Mesothelial cell of epicardium (in vitro differentiated cells): ENCODE measurements at places on chromosomes 4 and X.

- no peak for DNase-seq
- peaks cover 24% of the 10 kb centered on the region for H3K4me1 ChIP-seq
- H3K27me3 ChIP-seq: no peaks in the 10 kb centered on the region
- peak overlapping the region; percentile 100 for H3K4me3 ChIP-seq
- H3K27ac ChIP-seq: peak overlapping the region; percentile 100
These were observed 1.1 kb downstream of the ZNF141 start for GRCh38 chr4:338759-339097.

DNA sequence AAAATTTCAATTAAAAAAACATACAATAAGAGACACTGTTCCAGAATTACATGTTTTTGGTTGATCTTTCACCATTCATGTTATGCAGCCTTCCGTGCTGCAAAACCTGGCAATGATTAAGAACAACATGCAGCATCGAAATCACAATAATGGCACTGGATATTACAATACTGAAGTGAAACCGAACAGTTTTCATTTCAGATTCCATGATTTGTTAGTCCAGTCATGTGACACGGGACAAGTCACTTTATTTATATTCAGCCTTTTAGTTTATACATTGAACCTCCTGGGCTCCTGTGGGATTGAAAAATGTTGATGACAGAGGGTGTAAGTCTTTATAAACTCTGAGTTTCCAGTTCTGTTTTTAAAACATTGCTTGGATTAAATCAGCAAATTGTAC is 142.5 kb upstream of the TTC29 start:
- DNase-seq: no peak
- no peak overlapping the region for H3K27ac ChIP-seq
- no peaks in the 10 kb centered on the region for H3K36me3 ChIP-seq
- H3K27me3 ChIP-seq: no peaks in the 10 kb centered on the region
- peaks cover 47% of the 10 kb centered on the region for H3K4me1 ChIP-seq

DNA sequence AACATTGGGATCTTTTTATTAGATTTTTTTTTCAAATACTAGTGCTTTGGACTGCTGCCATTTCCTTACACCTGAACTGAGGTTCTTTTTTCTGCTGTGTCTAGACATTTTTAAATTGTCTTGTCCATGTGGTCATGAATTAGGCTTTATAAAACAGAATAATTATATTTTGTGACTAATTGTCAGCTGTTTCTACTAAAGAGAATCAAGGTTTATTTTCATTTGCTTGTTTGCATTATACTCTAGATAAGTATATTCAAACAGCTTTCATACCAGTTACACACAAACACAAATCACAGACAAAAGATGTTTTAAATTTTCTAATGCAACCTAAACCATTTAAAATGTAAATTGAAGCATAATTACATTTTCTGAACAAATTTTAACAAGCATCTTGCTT is 194.7 kb downstream of the GALNTL6 start:
- H3K4me1 ChIP-seq: peaks cover 3% of the 10 kb centered on the region
- H3K27me3 ChIP-seq: peaks cover 6% of the 10 kb centered on the region
- DNase-seq: no peak

DNA sequence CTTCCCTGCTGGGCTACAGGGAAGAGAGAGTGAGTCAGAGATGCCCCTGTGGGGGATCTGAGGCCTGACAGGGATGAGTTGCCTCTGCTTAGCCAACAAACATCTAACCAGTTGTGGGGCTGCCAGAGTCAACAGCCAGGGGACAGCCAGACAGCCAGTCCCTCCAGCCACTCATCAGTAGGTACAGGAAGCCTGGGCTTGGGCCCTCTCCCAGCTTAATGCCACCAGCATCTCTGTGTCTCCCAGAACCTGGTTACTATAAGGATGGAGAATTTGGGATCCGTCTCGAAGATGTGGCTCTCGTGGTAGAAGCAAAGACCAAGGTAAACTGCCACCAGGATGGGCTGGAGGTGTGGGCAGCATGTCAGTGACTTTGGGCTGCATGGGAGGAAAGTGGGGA is 17.3 kb upstream of the SASH3 start:
- H3K4me3 ChIP-seq: no peak overlapping the region
- no peak for DNase-seq
- H3K36me3 ChIP-seq: peaks cover 2% of the 10 kb centered on the region
- H3K4me1 ChIP-seq: no peaks in the 10 kb centered on the region

- H3K4me1 ChIP-seq: peaks cover 8% of the 10 kb centered on the region
- peaks cover 10% of the 10 kb centered on the region for H3K27me3 ChIP-seq
- no peak overlapping the region for H3K4me3 ChIP-seq
- H3K27ac ChIP-seq: no peak overlapping the region
These were observed 3.0 kb downstream of the PLP2 start for GRCh38 chrX:49174723-49175122.

DNA sequence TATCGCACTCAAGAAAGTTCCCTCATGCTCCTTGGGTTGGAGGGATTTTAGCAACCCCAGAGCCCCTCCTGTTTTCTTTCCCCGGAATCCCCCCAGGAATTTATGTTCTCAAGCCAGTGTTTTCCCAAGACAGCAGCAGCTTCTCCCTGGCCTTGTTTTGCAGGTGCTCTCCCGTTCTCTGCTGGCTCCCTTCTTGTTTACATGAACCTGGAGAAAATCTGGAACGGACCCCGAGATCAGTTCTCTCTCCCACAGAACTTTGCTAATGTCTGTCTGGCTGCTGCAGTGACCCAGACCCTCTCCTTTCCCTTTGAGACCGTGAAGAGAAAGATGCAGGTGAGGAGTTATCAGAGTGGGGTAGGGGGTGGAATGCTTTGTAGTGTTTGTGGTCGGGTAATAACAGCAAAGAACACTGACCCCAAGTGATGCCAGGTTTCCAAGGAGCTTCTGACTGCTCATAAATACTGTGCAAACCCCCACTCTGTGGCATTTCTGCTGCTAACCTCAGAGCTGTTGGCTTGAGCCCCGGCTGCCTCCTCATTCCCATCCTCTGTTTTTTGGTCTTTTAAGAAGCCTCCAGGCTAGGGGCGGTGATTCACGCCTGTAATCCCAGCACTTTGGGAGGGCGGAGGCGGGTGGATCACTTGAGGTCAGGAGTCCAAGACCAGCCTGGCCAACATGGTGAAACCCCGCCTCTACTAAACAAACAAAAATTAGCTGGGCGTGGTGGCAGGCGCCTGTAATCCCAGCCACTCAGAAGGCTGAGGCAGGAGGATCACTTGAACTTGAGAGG is 11.1 kb downstream of the SLC25A43 start:
- no peaks in the 10 kb centered on the region for H3K27me3 ChIP-seq
- peaks cover 15% of the 10 kb centered on the region for H3K36me3 ChIP-seq
- peaks cover 2% of the 10 kb centered on the region for H3K4me1 ChIP-seq
- no peak overlapping the region for H3K4me3 ChIP-seq
- no peak for DNase-seq

- no peak overlapping the region for H3K4me3 ChIP-seq
- H3K27me3 ChIP-seq: peaks cover 14% of the 10 kb centered on the region
- no peaks in the 10 kb centered on the region for H3K36me3 ChIP-seq
- peaks cover 15% of the 10 kb centered on the region for H3K4me1 ChIP-seq
- DNase-seq: no peak
- no peak overlapping the region for H3K27ac ChIP-seq
These were observed 383.3 kb downstream of the GRXCR1 start for GRCh38 chr4:43275779-43276178.

DNA sequence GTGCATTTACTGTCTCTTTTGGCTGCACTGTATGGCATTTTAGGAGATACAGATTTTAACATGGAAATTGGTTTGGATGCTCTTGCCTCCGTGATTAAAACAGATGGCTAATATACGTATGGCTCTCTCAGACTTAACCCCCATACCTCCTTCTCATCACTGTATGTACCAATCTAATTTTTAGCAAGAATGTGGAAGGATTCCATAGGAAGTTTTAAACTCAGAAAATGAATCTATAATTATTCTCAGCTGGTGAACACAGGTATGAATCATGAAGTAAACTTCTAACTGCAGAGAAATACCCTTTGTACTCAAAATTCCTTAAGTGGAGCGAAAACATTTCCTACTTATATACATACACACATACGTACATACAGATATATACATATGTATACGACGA is 210.5 kb upstream of the NEIL3 start:
- no peak overlapping the region for H3K4me3 ChIP-seq
- no peak for DNase-seq
- H3K4me1 ChIP-seq: peaks cover 6% of the 10 kb centered on the region
- no peak overlapping the region for H3K27ac ChIP-seq

GRCh38 chrX:31099536-31100090 is 27.8 kb upstream of the FTHL17 start:
- no peak overlapping the region for H3K4me3 ChIP-seq
- H3K4me1 ChIP-seq: no peaks in the 10 kb centered on the region
- H3K27me3 ChIP-seq: no peaks in the 10 kb centered on the region
- no peak for DNase-seq
- no peak overlapping the region for H3K27ac ChIP-seq

DNA sequence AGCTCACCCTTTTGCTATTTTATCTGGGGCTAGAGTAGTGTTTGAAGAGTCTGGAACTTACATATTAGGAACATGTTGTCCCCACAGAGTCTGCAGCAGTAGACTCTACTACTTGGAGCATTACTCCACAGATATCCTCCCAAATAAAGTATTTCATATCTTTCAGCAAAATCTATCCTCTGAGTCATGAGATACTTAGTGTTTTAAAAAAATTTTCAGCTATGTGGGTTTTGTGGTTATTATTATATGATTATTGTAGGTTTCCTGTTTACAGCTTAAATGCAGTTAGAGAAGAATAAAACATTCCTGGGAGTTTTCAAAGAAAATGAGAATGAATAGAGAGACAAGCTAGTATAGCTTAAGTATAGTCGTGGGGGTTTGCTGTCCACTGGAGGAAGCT is 30.9 kb downstream of the PAGE2 start:
- H3K27ac ChIP-seq: no peak overlapping the region
- peaks cover 23% of the 10 kb centered on the region for H3K4me1 ChIP-seq
- no peak overlapping the region for H3K4me3 ChIP-seq
- DNase-seq: no peak
- no peaks in the 10 kb centered on the region for H3K27me3 ChIP-seq

GRCh38 chr4:87419578-87420249 is 2.7 kb upstream of the NUDT9 start:
- no peak overlapping the region for H3K4me3 ChIP-seq
- H3K4me1 ChIP-seq: peaks cover 40% of the 10 kb centered on the region
- H3K27me3 ChIP-seq: no peaks in the 10 kb centered on the region
- no peaks in the 10 kb centered on the region for H3K36me3 ChIP-seq
- peak overlapping the region; percentile 39 for H3K27ac ChIP-seq

- H3K4me3 ChIP-seq: peak overlapping the region; percentile 80
- DNase-seq: peak; percentile 78
- H3K4me1 ChIP-seq: peaks cover 34% of the 10 kb centered on the region
- H3K36me3 ChIP-seq: no peaks in the 10 kb centered on the region
- H3K27ac ChIP-seq: peak overlapping the region; percentile 61
- H3K27me3 ChIP-seq: peaks cover 70% of the 10 kb centered on the region
These were observed 4.2 kb downstream of the PDGFRA start for GRCh38 chr4:54233277-54233696.

- DNase-seq: no peak
- peaks cover 50% of the 10 kb centered on the region for H3K4me1 ChIP-seq
- H3K4me3 ChIP-seq: peak overlapping the region; percentile 62
- no peaks in the 10 kb centered on the region for H3K36me3 ChIP-seq
These were observed 835 bp upstream of the NFKB1 start for GRCh38 chr4:102500352-102500695.

- no peaks in the 10 kb centered on the region for H3K4me1 ChIP-seq
- H3K36me3 ChIP-seq: no peaks in the 10 kb centered on the region
- DNase-seq: no peak
- no peaks in the 10 kb centered on the region for H3K27me3 ChIP-seq
- H3K4me3 ChIP-seq: no peak overlapping the region
- no peak overlapping the region for H3K27ac ChIP-seq
These were observed 76.3 kb upstream of the IL15 start for GRCh38 chr4:141560056-141560455.

DNA sequence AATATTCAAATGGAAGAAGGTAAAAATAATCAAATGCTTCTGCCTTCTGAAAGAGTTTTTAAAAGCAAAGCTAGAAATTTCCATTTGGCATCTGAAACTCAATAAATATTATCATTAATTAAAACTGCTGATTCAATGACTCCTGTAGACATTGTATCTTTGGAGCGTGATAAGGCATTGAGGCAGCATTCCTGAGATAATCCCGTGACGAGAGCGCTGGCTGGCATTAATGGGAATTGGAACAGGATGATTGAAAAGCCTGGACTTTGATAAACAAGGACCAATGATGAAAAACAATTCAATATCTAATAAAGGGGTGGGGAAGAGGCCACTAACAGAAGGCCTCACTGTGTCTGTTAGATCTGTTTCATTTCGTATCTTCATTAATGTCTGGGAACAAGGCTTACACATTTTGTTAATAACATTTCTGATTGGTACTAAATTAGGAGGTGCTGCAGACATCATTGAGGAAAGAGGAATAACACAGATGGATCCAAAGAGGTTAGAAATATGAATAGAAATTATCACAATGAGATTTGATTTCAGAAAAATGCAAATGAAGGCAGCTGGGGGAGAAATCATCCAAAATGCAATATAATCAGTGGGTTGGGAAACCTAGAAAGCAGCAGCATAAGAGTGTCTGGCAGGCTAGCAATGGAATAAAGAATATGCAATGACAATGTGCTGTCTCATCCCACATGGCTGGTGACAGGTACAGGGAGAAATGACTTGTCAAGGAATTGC is 102.3 kb downstream of the SCD5 start:
- peaks cover 11% of the 10 kb centered on the region for H3K4me1 ChIP-seq
- peaks cover 5% of the 10 kb centered on the region for H3K36me3 ChIP-seq
- H3K4me3 ChIP-seq: no peak overlapping the region
- DNase-seq: no peak
- no peaks in the 10 kb centered on the region for H3K27me3 ChIP-seq

- H3K27ac ChIP-seq: no peak overlapping the region
- H3K36me3 ChIP-seq: no peaks in the 10 kb centered on the region
- no peaks in the 10 kb centered on the region for H3K4me1 ChIP-seq
- DNase-seq: no peak
- no peak overlapping the region for H3K4me3 ChIP-seq
These were observed 157.1 kb downstream of the CPXCR1 start for GRCh38 chrX:88903989-88904718.

DNA sequence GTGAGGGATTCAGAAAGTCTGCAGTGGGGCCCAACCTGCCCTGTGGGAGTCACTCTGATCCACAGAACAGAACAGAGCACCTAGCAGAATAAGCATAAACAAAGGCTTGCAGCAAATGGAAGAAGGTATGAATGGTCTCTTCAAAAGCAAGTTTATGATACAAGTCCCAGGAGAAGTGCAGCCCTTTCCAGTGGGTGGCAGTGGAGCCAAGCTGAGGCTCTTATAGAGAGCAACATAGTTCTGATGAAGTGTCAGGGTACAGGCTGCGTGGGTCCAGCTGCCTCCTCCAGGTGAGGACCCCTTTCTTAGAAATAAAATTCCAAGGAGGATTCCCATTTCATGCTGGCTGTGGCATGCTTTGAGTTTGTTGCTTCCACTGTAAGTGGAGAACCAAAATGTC is 88.8 kb upstream of the PAK3 start:
- DNase-seq: no peak
- peaks cover 56% of the 10 kb centered on the region for H3K27me3 ChIP-seq
- H3K36me3 ChIP-seq: no peaks in the 10 kb centered on the region
- H3K4me3 ChIP-seq: no peak overlapping the region
- no peak overlapping the region for H3K27ac ChIP-seq

- H3K36me3 ChIP-seq: no peaks in the 10 kb centered on the region
- no peak for DNase-seq
- no peak overlapping the region for H3K4me3 ChIP-seq
- H3K27me3 ChIP-seq: peaks cover 5% of the 10 kb centered on the region
These were observed 141.7 kb downstream of the GPAT3 start for GRCh38 chr4:83677656-83678055.

GRCh38 chrX:10157543-10157942 is 768 bp downstream of the CLCN4 start:
- no peak for DNase-seq
- H3K27me3 ChIP-seq: peaks cover 10% of the 10 kb centered on the region
- H3K4me1 ChIP-seq: peaks cover 19% of the 10 kb centered on the region
- H3K27ac ChIP-seq: peak overlapping the region; percentile 60
- H3K36me3 ChIP-seq: no peaks in the 10 kb centered on the region
